ENCODE measurements at places on chromosomes 2 and 18. TPM values are rescaled to one million over a fixed set of nuclear protein-coding genes. Genes with fewer than 3 reads are reported as not detected.

The HTRA2 gene
- total RNA-seq = 38.1 TPM

The CD207 gene
- not detected for total RNA-seq

The RAB31 gene
- 48.9 TPM for total RNA-seq

The CNGA3 gene
- 0.17 TPM for total RNA-seq

The ZNF385B gene
- not detected for total RNA-seq
